Chondrocyte (in vitro differentiated cells): ENCODE measurements at places on chromosomes 4 and X. TPM values are rescaled to one million over a fixed set of nuclear protein-coding genes. Genes with fewer than 3 reads are reported as not detected.
A peak's percentile ranks its signal among the peaks of the same experiment; 100 is the strongest.

DNA sequence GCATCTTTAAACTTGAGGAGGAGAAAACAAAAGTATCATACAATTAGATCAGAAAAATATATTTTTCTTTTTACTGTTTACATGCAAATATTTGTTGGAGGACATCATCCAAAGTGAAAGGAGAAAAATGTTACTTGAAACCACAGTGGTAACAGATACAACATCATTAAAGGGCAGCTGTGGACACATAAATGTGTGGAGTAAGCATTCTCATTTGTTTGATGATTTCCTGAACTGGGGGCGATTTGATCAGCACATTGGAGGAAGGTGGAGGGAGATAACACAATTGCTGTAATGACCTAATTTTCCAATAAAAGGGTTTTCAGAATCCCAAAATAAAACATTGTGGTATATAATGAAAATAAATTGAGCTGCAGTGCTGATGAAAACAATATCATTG, 314.5 kb upstream of the HS3ST1 start:
- no peak for DNase-seq

DNA sequence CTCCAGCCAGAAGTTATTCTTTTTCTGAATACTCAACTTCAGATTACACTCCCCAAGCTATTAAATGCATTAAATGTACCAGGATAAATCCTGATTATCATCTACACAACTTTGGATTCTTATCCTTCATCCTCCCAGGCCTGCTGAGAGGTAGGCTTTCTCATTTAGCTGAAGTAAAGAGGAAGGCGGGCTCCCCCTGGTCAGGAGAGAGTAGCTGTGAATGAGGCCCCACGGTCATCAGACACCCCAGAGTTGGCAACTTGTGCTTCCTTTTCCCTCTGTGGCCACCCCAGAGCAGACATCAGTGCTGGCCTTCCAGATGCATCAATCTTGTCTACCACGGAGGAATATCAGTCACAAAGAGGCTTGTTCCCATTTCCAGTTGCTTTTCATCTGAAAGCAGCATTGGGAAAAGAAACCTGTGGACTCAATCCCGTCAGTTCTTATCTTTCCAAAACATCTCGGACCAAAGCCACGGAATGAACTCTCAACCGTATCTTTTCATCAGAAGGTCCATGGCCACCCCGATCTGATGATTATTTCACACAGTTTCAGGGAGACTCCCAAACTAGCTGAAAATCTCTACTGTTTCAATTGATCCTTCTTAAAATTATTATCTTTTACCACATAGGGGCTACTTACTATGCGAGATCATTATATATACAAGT, 79.2 kb downstream of the FBXO8 start:
- DNase-seq, result no peak

DNA sequence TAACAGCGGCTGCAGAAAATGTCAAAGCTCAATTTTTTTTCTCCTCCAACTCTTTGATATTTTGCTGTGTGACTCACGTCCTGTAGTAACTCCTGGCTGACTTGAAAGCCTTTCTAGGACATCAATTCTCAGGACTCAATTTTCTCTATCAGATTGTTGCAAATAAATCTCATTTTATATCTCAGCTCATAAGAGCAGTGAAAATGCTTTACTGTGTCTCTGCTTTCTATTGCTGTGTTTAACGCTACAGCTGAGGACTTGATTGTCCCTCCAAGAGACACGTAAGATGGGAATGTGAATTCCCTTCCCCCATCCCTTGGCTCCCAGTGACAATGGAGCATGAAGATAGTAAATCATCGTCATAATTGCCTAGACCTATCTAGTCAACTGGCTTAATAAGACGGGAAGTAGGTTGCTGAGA, 20.5 kb upstream of the CBR4 start:
- DNase-seq, result no peak

Gene ADRA2C
- 0.99 to 1.6 TPM (median 1.5 TPM) in 3 replicates for total RNA-seq

DNA sequence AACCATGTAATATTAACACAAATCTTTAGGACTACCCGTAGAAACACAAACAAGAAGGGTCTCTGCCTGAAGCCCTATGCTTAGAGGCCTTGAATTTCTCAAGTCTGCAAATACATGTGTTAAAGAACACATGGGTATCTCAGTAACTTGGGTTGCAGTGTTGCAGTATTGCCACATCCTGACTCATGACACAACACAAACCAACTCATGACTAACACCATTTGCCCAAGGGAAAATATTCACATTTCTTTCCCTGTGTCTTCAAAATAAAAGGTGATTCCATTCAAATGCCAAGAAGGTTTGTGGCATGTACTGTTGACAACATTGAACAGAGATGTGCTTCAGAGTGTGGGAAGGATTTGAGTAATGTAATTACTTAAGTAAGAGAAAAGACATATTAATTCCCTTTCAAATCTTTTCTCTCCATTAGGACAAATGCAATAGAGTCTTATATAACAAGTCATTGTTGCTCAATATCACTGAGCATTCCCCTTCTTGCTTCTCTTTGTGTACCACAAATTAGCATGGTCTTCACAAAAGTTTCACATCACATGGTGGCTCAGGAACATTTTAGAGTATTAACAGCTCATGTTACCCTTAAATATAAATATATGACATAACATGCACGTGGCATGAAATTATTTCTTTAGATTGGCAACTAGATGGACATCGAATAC, 487.1 kb downstream of the STPG2 start:
- DNase-seq, result no peak

- DNase-seq, result no peak
Observed at GRCh38 chrX:122046815-122047214, 999.4 kb downstream of the GLUD2 start.

- DNase-seq, result no peak
Observed at GRCh38 chr4:84238247-84239090, 260.6 kb downstream of the NKX6-1 start.

DNA sequence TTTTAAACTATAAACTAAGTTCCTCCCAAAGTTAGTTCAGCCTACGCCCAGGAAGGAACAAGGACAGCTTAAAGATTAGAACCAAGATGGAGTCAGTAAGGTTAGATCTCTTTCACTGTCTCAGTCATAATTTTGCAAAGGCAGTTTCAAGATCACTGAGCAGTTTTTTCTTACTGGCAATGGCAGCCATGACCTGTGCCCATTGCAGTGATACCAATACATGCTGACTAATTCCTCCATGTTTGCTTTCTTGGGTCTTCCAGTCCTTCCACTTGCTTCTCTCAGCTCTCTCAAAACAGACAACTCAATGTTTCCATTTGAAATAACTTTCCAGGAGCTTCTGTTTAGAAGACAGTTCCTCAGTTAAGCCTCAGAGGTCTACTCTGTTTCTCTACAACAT, 79.5 kb downstream of the PCDH18 start:
- no peak for DNase-seq

DNA sequence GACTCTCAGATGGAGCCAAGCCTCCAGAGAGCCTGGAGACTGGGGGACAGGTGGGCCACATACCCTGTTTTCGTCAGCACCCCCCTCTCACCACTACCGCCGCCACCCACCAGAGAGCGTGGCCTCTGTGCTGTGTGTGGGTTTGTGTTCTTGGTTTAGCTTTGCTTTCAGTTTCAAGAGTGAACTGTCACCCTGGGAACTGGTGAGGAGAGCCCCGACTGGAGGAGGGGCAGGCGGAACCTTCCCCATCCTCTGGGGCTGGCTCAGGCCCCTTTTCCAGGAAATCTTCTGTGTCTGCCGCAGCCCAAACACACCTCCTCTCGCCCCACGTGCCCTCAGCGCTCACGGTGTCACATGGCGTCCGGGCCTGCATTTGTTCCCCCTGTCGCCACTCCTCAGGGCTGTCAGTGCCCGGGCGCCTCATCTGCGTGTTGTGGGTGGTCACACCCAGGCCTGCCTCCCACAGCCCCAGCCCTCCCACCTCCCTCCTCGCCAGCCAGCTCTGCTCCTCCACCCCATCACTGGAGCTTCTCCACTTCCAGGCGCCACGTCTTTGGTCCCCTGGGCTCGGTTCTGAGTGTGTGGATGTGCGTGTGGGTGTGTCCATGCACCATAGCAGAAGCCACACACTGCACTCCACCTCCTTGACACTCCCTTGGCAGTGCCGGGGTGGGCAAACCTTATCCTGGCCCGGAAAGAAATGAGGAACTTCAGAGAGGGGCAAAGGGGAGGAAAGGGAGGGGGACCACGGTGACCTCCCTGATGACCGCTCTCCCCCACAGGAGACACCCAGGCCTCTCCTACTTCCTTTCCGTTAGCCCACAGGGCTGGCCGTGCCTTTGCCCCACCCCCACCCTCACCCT, 27.8 kb downstream of the ELF4 start:
- no peak for DNase-seq

- no peak for DNase-seq
Observed at GRCh38 chr4:14178421-14178820, 550.9 kb upstream of the BOD1L1 start.

- no peak for DNase-seq
Observed at GRCh38 chr4:41538017-41538733, at the start of gene LIMCH1. LIMCH1 (plus strand) TSS chr4:41538157; CDS start chr4:41605996, 67,839 bp downstream.

Gene CLIC2
- 0.97 to 1.8 TPM (median 0.97 TPM) in 3 replicates for total RNA-seq

- DNase-seq, result peak; percentile 20
Observed at GRCh38 chr4:8532245-8532781, 47.9 kb upstream of the GPR78 start.

DNA sequence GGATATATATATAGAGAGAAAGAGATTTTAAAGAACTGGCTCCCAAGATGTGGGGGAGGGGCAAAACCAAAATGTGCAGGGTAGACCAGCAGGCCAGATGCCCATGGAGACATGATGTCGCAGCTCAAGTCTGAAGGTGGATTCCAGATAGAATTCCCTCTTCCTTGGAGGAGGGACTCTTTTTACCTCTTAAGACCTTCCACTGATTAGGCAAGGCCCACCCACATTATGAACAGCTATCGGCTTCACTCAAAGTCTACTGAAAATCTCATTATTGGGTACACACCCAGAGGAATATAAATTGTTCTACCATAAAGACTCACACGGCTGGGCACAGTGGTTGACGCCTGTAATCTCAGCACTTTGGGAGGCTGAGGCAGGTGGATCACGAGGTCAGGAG, 59.3 kb downstream of the DHRSX start:
- no peak for DNase-seq

Gene CPLX1
- total RNA-seq, result not detected in 3 replicates

DNA sequence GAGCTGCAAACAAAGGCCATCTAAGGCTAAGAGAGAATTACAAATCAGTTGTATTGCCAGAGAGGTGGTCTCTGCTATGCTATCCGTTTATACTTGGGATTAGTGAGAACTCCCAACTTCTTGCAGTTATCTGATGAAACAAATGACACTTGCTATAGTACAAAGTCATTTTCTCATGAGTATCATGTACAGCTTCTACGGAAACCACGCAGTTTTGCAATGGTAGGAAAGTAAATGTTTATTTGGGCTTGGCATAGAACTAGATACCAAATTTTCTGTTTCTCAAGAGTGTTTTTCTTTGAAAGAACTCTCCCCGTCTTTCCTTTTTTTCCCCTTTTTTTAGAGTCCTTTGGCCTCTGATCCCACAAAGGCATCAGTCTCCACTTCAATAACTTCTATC, 128.2 kb upstream of the ENPEP start:
- DNase-seq, result no peak
